Activated naive CD8-positive, alpha-beta T cell treated with anti-CD3 and anti-CD28 coated beads, Interleukin-2, amount 50 U/mL, for 16 hours (primary cell): ENCODE measurements at places on chromosomes 3 and 15.

DNA sequence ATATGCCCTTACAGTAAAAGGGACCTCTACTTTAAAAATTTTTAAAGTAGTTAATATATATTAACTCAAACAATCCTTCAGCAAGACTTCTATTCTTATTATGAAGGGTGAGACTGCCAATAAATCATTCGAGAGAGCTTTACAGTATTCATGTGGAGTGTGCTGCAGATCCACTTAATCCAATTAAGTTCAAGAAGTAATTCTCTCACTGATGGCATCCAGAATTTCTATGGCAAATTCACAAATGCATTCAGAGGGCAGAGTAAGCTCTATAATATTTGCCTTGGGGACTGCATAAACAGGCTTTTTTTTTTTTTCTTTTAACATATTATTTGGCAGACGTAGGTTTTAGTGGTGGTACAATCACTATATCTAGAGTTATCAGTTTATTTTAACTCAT lies 692.0 kb downstream of the NLGN1 start:
- DNase-seq: no peak

- no peak for DNase-seq
These were observed 57.5 kb downstream of the IGSF11 start for GRCh38 chr3:118977118-118977517.

DNA sequence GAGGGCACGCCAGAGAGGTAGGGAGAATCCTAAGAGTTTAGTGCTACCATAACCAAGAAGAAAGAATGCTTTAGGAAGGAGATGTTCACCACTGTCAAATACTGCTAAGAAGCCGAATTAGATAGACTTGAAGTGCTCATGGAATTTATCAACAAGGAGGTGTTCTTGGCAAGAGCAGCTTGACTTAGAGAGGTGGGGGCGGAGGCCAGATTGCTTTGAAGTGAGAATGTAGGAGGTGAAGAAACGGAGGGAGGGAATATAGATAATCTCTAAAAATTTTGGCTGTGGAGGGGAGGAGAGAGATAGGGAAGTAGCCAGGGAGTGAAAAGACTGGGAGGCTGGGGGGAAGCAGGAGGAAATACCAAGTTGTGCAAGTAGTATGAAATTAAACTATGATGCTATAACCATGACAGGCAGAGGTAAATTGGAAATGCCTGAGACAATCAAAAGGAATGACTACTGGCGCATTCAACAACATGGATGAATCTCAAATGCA lies 35.5 kb downstream of the GADL1 start:
- no peak for DNase-seq

DNA sequence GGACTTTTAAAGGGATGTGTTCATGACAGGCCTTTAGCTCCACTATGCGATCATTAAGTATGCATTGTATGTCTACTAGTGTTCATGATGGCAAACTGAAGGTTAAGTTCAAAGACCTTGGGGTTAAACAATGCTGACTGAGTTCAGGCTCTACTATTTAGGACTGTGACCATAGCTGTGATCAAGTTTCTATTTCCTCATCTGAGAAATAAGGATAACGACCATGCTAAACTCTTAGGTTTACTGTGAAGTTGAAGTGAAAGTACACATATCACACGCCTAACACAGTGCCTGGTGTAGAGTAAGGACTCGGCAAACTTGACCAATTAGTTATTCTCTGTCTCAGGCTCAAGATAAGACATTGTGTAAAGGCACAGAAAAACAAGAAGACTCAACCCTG lies 243.2 kb downstream of the MBNL1 start:
- DNase-seq: no peak

DNA sequence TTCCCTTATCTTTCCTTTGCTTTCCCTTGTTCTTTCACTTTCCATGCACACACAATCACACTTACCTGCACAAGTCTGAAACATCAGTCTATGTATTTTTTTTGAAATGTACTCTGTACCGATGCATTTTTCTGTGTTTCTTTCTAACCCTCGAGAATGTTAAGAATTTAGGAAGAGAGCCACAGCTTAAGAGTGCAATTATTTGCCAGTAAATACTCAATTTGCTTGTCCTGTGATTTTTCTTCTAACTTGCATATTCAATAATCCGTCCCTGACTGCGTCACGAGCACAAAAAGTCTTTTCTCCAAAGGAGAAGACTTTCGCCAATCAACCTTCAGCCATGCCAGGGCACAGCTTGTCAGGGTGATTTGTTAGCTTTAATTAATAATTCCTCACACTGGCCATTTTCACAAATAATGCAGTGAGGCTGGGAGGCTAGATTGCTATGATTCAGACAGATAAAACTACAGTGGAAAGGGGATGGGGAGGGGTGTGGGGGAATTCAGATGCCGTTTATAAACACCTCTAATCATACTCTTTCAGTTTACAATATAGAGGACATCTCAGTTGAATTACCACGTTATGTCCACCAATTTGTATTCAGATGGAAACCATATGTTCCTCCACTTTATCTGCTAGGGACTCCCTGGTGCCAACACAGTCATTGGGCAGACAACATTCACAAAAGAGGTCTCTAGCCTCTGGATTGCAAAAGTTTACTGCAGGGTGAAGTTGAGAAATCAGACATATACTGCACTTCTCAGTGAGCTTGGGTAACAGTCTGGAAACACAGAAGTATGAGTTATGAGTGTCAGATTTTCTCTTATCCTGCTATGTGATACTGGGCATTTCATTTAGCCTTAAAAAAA lies 388.0 kb downstream of the ZBTB20 start:
- no peak for DNase-seq

DNA sequence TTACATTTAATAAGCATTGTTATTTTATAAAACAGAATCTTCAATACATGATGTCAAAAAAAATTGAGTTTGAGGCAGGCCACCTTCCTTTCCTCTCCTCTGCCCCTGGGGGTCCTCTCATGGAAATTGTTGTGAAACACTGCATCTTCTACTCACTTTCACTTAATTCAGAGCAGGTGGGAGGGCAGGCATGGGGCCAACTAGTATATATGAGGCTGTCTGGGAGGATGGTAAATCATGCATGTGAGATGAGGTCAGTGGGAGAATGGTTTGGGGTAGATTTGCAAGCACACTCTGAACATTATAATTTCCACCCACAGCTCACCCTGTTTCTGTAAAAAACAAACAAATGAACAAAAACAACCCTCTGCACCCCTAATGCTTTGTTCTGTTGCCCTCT lies 10.4 kb upstream of the CCDC14 start:
- DNase-seq: no peak

GRCh38 chr3:111392894-111393398 lies 149.1 kb upstream of the CD96 start:
- DNase-seq: no peak

GRCh38 chr3:80533553-80533952 lies 765.8 kb upstream of the ROBO1 start:
- no peak for DNase-seq

DNA sequence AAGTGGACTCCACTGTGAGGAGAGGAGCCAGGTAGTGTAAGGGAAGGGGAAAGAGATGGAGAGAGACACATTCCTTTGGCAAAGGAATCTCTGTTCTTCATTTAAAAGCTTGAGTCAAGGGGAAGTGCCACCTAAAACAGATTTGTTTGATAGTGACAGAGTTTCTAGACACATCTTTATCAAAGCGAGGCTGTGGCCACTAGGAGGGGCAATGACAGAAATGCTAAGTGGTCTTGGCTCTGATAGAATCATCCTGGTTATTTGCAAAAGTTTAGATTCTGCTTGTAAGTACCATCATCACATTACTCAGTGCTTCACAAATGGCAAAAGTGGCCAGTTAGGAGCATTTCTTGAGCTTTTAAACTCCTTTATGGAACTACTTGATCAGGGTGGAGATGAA lies 261.4 kb downstream of the CNTN3 start:
- DNase-seq: no peak

GRCh38 chr3:124260206-124260915 lies 268.4 kb upstream of the ROPN1 start:
- no peak for DNase-seq
